NCI-H1436 (cell line): ENCODE measurements at places on chromosomes 12 and 14.
A peak's percentile ranks its signal among the peaks of the same experiment; 100 is the strongest.

DNA sequence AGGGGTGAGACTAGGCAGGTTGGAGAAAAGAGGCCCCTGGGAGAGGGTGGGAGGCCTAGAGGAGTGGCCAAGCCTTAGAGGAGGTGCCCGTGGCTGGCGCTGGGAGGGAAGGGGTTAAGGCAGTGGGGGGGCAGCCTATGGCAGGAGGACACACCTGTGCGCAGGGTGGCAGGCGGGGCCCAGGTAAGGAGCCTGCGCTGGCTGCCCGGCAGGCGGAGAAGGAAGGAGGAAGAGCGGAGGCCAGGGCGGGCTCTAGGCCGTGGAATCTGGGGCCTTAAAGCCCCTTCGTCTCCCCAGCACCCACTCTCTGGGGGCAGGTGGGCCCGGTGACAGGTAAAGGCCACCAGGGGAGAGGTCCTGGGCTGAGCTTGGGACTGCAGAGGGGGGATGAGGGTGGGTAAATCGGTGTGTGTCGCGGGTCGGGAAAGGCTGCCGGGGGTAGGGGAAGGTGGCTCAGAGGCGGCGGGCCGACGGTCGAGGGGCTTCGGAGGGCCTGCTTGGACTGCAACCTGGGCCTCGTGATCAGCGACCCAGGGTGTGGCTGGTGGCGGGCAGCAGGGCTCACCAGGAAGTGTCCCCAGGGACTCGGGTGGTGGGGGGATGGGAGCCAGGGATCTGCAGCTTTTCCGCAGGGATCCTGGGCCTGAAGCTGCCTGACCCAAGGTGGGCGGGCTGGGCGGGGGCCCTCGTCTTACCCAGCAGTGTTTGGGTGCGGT is 7.3 kb downstream of the PHB2 start:
- peak; percentile 92 for DNase-seq

DNA sequence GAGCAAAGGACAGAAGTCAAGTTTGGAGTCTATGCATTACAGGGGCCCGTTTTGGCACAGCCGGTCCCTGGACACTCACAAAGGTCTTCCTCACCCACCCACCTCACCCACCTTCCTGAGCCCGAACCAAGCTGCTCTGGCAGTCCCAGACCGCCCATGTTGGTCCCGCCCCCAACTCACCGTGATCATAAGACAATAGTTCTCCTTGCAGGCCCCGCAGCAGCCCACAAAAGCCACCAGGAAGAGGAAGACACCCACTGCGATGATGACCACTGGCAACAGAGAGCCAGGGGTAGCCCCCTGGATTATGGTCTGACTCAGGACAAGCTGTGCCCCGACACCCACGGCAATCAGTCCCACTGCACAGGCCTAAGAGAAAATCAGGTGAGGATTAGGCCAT is 1.8 kb downstream of the CD63 start:
- DNase-seq = no peak

DNA sequence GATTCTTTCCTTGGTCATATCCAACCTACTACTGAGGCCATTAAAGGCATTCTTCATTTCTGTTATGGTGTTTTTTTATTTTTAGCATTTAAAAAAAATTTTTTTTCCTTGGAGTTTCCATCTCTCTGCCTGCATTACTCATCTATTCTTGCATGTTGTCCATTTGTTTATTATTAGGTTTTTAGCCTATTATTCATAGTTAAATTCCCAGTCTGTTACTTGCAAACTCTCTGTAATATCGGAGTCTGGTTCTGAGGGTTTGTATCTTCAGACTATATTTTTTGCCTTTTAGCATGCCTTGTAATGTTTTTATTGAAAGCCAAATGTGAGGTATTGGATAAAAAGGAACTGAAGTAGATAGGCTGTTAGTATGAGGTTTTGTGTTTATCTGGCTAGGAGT is 284.3 kb downstream of the FUT8 start:
- no peak for DNase-seq

GRCh38 chr14:22791301-22791700 is 23.9 kb downstream of the SLC7A7 start:
- DNase-seq = no peak

DNA sequence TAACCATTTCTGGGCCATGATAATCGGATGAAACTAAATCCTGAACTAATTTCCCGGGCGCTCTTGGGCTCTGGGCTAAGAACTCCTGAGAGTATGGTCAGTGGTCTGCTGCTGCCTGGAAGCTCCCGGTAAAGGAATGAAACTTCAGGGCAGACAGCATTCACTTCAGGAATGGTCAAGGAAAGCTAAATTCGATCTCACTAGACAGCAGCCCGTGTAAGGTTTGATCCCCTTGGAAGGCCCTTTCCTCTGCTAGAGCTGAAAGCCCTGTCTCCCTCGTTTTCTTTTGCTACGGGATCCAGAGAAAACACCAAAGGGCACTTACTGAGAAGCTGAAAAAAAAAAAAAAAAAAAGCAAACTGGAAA is 680 bp downstream of the ASB8 start:
- no peak for DNase-seq

DNA sequence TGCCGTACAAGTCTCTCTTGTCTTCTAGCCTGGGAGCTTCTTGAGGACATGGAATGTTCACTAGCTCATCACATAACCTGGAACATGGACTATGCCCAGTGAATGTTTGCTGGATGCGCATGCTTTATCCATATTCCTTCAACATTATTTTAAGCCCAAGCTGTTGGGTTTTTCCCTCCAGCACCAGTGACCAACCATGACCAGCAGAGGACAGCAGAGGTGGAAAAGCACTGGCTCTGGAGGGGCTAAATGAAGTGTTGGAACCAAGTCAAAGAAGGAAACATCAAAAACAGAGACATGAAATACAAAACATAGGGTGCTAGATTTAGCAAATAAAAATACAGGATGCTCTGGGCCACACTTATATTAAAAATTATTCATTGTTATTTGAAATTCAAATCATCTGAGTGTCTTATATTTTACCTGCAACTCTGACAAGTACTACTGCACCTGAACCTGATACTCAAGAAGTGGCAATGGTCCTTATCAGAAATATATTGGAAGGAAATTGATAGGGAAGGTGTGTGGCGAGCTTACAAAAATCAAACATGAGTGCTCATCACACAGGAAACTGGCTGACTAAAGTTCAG is 23.1 kb upstream of the HELB start:
- no peak for DNase-seq

DNA sequence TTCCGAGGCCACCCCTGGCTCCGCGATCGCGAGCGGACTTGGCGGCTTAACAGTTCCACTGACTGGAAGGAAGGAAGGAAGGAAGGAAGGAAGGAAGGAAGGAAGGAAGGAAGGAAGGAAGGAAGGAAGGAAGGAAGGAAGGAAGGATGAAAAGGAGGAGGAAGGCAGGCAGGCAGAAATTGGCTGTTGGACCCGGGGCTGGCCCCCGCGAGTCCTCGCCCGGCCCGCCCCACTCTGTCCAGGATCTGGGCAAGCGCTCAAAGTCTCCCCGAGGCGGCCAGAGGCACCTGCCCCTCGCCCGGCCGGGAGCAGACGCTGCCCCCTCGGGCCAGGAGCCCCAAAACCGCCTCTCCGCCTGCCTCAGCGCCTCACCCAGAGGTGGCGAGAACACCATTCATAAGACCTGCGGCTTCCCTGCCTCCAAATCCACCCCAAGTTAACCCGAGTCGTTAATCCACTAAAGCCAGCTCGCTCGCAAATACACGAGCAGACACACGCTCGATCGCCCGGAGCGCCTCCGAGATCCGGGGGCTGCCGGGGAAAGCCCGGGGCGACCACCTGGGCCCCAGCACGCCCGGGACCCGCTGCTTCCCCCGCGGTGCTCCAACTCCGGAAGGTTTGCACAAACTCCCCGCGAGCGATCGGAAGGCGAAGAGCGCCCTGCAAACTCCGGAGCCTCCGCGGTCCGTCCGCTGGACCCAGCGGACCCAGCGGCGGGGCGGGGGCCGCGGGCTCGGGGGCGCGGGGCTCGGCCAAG is 844 bp downstream of the DPF3 start:
- no peak for DNase-seq

- no peak for DNase-seq
Measured at GRCh38 chr14:75315144-75315543, 36.5 kb downstream of the FOS start.

DNA sequence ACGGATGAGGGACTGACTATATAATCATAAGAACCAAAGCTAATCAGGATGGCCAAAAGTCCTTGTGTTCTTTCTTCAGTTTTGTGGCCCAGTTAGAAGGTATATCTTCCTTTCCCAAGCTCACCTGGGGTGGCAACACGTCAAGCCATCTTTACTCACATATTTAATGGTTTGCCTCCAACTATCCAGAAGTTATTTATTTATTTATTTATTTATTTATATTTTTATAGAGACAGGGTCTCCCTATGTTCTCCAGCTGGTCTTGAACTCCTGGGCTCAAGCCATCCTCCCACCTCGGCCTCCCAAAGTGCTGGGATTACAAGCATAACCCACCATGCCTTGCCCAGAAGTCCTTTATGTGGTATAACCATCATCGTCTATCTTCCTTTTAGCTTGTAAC is 11.8 kb upstream of the SP7 start:
- DNase-seq = no peak

DNA sequence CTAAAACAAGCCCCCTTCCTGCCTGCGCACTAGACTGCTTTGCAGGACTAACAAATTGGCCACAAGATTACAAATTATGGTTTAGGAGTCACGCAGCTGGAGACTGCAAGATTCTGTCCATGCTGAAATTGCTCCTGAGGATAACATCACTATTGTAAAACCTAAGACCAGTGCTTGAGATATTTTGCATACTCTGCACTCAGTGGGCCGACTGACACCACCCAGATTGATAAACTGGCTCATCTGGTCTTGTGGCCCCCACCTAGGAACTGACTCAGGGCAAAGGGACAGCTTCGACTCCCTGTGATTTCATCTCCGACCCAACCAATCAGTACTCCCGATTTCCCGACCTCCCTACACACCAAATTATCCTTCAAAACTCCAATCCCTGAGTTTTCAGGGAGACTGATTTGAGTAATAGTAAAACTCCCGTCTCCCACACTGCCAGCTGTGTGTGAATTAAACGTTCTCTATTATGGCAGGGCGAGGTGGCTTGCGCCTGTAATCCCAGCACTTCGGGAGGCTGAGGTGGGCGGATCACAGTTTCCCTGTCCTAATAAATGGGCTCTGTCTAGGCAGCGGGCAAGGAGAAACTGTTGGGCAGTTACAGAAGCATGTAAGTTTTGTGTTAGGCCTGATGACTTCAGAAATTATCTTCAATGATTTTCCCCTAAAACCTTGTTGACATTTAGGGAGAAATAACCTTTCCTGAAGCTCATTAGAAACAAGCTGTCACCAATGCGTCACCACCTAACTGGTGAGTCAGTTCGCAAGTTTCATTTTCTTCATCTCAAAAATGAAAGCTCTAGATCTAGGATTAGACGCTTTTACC is 5.3 kb upstream of the UBC start:
- DNase-seq = no peak

DNA sequence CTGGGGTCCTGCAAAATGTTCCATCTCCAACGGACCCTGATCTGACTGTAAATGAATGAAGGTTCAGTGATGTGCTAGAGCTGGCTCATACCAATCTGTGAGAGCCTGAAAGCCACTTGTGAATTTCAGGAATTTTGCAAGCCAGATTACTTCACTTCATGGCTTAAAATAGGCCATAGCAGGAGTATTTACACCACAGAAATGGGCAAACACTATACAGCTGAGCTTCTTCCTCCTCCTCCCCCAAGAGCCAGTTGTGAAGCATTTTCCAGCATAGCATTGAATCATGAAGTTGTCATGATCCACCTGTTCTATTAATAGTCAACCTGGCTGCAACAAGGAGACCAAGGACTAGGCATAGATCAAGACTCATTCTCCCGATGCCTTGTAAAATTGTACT is 141.3 kb upstream of the RASSF8 start:
- no peak for DNase-seq

DNA sequence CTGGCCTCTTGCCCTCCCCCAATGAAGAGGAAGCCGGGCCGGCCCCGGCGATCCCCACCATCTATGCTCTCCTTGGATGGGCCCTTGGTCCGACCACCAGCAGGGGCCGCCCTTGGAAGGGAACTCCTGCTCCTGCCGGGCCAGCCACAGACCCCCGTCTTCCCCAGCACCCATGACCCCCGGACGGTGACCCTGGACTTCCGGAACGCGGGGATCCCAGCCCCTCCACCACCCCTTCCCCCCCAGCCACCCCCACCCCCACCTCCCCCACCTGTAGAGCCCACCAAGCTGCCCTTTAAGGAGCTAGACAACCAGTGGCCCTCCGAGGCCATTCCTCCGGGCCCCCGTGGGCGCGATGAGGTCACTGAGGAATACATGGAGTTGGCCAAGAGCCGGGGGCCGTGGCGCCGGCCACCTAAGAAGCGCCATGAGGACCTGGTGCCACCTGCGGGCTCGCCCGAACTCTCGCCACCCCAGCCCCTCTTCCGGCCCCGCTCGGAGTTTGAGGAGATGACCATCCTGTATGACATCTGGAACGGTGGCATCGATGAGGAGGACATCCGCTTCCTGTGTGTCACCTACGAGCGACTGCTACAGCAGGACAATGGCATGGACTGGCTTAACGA is 19.4 kb downstream of the SETD1B start:
- no peak for DNase-seq

- no peak for DNase-seq
Measured at GRCh38 chr12:108816652-108817335, 40.6 kb downstream of the SSH1 start.

GRCh38 chr14:90184571-90185266 is 71.6 kb upstream of the PSMC1 start:
- no peak for DNase-seq

DNA sequence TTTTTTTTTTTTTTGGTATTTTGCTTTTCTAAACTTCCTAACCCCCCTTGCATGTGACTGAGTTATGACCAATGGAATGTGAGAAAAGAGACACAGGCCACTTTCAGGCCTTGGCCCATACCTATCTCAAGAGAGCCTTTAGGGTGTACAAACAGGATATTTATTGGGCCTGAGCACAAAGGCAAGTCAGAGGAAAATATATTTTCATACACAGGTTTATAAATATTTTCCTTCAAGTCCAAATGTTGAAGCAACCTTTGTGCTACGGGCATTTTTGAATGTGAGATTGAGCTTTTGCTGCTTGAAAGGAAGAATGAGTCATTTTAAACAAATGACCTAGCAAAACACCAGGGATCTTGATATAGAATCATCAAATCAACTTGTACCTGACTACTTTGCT is 228.6 kb upstream of the E2F7 start:
- DNase-seq = no peak

GRCh38 chr12:104108755-104109445 is 29.1 kb downstream of the NFYB start:
- DNase-seq = peak; percentile 77

GRCh38 chr14:23137192-23137812 is 18.2 kb upstream of the CEBPE start:
- no peak for DNase-seq

GRCh38 chr12:26239122-26239851 is 43.9 kb downstream of the SSPN start:
- DNase-seq = no peak

- DNase-seq = no peak
Measured at GRCh38 chr14:79627058-79627457, 584.2 kb downstream of the DIO2 start.

- no peak for DNase-seq
Measured at GRCh38 chr14:73105727-73106126, 30.6 kb upstream of the PSEN1 start.
